ENCODE measurements at places on chromosomes 4 and X.

DNA sequence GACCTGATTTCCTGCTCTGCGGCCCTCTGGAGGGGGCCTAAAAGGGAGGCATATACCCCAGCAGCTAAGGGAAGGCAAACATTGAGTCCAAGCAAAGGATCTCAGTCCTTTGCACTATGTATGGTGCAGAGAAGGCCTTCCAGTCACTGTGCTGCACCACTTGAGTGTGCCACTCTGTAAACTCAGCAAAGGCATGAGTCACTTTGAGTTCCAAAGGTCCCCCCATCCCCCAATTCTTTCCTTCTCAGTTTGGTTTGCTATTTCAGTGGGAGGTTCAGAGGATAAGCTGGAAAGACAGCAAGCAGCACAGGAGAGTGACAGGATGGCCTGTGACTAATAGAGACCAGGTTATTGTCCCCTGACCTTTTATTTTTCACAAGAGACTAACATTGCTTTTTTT, 131.3 kb downstream of the FHDC1 start:
- DNase-seq = no peak

GRCh38 chr4:79872738-79873137, 200.3 kb downstream of the ANTXR2 start:
- DNase-seq = no peak

GRCh38 chrX:112614640-112615039, 65.1 kb downstream of the LHFPL1 start:
- DNase-seq = no peak

DNA sequence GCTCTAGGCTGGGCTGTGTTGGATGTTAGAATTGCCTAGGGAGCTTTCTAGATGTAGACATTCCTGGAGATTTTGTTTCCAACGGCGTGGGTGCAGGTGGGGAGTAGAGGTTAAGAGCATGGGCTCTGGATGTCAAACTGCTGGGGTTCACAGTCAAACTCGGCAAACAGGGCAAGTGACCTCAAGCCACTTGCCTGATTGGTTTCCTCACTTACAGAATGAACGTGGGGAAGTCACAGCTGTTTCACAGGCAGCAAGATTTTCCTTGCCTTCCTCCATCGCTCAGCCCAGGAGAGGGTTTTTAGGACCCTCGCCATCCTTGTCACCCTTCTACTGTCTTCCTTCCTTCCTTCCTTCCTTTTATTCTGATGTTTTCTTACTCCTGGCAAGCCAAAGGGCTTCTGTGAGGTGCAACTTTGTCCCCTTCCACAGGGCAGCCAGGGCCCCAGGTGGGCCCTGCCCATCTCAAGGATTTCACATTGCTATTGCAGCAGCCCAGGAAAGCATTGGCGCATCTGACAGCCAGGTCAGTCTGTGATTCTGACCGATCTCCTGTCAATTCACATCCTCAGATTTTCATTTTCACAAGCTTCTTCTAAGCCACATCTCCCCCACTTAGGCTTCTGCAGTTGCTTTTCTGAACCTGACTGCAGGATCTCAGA, 7.0 kb downstream of the RTL5 start:
- no peak for DNase-seq

DNA sequence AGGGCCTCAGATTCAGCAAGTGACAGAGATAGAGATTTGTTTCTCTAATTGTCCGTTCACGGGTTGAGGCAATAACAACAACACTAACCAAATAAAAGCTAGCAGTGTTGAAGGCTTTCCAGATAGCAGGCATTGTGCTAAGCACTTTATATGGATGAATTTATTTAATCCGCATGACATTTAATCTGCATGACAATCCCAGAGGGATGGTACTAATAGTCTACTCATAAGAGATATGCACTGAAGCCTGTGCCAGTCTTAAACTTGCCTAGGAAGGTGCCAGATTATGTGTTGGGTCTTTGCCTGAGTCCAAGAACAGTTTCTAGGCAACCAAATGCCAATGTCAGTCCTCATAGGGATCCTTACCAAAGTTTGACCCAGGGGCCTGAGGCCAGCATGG, 37.7 kb upstream of the FAT1 start:
- DNase-seq = no peak

DNA sequence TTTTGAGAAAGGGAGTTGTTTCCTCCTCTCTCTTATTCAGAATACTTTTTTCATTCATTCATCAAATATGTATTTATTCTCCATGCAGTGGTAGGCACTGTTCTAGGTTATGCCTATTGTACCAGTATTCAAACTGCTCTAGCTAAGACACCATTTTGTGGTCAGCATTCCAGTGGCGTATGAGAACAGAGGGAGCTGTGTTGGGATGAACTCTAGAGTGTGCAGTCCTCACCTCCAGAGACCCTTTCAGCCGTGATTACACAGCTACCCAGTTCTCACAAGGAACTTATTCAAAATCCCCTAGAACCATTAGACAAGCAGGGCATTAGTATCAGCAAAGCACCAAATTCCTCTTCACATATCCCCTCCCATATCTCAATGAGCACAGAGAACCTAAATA, 4.2 kb downstream of the TLR1 start:
- DNase-seq = no peak

- DNase-seq = no peak
Measured at GRCh38 chr4:53193111-53193510, 172.8 kb downstream of the SCFD2 start.

GRCh38 chrX:22542641-22543040, 269.9 kb downstream of the CBLL2 start:
- no peak for DNase-seq

GRCh38 chrX:72030431-72030830, 101.3 kb downstream of the RTL5 start:
- DNase-seq = no peak

GRCh38 chr4:11158971-11159370, 269.7 kb downstream of the HS3ST1 start:
- no peak for DNase-seq

GRCh38 chrX:148611993-148612392, 111.6 kb downstream of the AFF2 start:
- no peak for DNase-seq

DNA sequence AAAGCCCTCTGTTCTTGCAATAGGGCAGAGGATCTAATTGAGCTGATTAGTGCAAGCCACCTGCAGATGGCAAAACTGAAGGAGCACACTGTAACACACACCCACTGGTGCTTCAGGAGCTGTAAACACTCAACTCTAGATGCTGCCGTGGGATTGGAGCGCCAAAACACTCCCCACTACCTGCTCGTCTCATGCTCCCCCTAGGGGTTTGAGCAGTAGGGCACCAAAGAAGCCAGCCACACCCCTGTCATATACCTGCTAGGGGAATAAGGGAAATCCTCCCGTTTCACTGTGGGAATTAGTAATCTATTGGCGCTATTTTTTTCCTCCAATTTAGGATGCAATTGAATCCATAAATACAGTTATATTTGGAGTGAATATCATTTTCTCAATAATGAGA, 360.2 kb downstream of the GLUD2 start:
- no peak for DNase-seq

DNA sequence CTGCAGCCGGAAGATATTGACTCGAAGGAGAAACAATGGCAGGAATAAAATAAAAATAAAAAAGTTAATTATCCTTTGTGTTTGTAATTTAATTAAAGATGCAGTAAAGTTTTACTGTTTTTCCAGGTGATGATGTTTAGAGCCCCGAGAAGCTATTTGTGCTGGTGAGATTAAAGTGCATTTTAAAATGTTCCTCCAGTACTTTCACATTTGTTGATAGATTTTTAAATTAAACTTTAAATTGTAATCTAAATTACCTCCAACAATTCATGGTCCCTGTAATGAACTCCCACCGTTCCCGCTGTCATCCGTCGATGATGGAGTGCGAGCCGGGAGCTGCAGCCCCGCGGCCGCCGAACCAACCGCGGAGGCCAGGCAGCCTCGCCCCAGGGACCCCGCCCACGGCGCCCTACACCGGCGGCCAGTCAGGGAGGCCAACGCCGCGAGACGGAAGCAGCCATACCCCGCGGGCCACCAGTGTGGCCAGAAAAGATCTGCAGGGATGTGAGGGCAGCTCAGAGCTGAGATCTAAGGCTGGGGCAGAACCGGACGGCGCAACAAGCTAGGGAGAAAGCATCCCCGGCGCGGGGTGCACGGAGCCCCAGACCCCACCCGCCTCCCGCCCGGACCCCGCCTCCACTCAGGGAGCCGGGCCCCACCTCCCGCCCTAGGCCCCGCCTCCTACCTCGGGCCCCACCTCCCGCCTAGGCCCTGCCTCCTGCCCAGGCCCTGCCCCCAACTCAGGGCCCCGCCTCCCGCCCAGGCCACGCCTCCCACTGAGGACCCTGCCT, 104.0 kb downstream of the FAM53A start:
- DNase-seq = peak; percentile 27

- DNase-seq = no peak
Measured at GRCh38 chrX:670645-671044, 40.1 kb downstream of the SHOX start.

DNA sequence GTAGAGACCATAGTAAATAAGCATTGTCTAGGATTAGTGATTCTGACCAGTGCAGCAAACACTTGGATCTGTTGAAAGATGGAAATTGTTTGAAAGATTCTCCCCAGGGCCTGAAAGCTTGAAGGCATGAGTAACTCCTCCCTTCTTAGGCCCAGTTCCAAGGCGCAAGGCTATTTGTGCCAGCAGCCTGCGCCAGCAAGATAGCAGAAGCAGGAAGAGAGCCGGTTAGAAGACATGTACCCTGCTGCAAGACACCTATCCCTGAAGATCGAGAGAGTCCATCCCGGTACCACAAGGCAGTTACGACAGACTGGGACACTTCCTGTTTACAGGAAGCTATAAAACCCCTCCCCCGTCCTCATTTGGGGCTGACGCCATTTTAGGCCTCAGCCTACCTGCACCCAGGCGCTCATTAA, 72.4 kb upstream of the JADE1 start:
- no peak for DNase-seq

- no peak for DNase-seq
Measured at GRCh38 chr4:2024683-2025082, 15.9 kb upstream of the NELFA start.

- DNase-seq = no peak
Measured at GRCh38 chr4:143082701-143083100, 102.0 kb upstream of the USP38 start.

DNA sequence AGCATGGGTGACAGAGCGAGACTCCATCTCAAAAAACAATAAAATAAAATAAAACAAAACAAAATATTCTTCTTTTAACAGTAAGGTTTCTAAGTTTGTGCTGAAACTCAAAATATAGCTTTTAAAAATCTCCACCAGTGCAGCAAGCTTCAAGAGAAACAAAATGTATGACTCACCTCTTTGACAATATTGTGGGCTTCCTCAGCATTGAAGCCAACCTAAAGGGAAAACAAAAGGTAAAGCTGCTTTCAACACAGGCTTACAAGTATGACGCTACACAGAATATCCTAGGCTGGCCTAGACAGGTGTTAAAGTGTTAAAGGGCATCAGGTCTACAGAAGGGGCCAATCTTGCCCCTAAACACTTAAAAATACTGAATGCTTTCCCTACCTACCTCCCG, 1.2 kb downstream of the DYNLT3 start:
- no peak for DNase-seq

DNA sequence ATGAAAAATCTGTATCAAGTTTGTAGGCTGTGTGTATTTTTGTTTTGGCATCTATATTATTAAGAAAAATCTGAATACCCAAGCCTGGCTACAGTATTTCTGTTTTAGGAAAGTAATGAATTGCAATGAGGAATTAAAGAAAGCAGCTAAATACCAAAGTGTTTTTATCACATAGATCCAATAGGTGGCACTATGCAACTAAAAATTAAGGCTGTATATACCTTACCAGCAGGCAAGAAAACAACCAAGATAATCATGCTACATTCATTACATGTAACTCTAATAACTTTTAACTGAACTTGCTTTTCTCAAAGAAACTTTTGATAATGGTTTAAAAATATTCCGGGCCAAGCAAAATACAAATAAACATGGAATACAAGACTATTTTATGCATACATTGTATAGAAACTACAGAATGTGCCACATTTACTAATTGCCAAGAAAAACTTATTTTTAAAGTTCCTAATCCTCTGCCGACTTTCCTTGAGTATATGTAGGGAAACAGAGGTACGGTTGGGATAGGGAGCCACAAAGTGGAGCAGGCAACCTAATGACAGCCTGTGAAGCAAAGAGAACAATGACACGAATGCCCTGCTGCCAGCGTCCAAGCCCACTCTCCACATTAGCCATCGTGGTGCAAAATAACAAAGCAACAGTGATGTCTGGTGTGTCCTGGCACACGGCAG, 63.7 kb downstream of the SEC24D start:
- DNase-seq = no peak

DNA sequence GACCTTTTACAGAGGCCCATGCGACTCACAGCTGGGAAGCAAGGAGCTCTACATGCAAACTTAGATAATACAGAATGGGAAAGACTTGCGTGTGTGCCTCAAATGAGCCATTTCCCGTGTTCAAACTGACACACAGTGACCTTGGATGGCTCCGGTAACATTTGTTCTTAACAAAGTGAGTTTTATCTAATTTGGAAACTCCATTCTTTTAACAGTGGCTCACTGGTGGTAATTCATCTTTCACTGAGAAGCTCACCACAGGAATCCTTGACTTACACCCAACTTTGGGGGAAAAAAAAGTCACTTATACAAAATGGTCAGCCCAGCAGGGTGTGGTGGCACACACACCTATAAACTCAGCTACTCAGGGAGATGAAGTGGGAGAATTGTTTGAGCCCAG, 190.6 kb downstream of the LDB2 start:
- DNase-seq = no peak

- DNase-seq = no peak
Measured at GRCh38 chr4:175054980-175055379, 136.8 kb downstream of the ADAM29 start.

DNA sequence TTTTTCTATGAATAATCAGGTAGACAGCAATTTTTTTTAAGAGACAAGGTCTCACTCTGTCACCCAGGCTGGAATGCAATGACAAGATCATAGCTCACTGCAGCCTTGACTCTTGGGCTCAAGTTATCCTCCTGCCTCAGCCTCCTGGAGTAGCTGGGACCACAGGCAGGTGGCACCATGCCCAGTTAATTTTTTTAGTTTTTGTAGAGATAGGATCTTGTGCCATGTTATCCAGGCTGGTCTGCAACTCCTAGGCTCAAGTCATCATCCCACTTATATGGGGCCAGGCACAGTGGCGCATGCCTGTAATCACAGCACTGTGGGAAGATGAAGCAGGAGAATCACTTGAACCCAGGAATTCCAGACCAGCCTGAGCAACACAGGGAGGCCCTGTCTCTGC, 26.8 kb downstream of the AFAP1 start:
- DNase-seq = no peak

DNA sequence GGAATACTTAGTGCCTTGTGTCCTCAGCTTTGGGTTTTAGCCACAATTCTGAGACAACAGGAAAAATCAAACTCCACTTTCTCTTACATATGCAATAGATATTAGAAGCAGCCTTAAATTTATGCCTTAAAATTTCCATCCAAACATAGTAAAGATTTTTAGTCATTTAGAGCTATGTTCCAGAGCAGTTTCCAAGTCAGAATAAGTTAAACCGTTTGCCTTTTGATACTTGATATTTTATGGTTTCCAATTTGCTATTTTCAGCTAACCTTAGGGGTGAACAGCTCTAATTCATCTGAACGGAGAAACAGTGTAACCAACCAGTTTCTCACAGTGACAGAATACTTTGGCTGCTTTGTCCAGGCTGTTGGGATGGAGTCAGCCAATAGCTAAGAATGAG, 125.8 kb upstream of the RXFP1 start:
- no peak for DNase-seq
